ENCODE measurements at places on chromosomes 2 and 18.
A peak's percentile ranks its signal among the peaks of the same experiment; 100 is the strongest.

DNA sequence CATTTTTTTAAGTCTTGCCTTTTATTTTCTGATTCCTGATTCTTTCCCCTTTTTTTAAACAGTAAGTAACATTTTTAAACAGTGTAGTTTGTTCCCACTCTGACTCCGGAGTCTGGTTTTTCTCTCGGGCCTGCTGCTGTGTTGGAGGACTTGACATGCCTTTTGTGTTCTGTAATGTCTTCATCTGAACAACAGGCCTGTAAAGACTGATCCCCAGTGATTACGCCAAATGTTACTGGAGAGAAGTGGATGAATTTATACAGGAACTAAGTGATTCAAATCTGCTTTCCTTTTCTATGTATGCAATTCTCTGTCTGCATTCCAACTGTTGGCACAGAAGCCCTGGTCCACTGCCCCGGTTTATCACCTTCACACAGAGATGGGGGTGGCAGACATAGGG lies 54.3 kb upstream of the RMDN2 start:
- no peak for DNase-seq

- DNase-seq, result no peak
Observed at GRCh38 chr2:190664240-190664639, 15.4 kb downstream of the NAB1 start.

- no peak for DNase-seq
Observed at GRCh38 chr2:12070581-12070980, 324.1 kb downstream of the LPIN1 start.

- DNase-seq, result no peak
Observed at GRCh38 chr2:11738589-11739436, 7.6 kb upstream of the LPIN1 start.

GRCh38 chr18:68034296-68034695 lies 517.8 kb upstream of the DSEL start:
- DNase-seq, result no peak

DNA sequence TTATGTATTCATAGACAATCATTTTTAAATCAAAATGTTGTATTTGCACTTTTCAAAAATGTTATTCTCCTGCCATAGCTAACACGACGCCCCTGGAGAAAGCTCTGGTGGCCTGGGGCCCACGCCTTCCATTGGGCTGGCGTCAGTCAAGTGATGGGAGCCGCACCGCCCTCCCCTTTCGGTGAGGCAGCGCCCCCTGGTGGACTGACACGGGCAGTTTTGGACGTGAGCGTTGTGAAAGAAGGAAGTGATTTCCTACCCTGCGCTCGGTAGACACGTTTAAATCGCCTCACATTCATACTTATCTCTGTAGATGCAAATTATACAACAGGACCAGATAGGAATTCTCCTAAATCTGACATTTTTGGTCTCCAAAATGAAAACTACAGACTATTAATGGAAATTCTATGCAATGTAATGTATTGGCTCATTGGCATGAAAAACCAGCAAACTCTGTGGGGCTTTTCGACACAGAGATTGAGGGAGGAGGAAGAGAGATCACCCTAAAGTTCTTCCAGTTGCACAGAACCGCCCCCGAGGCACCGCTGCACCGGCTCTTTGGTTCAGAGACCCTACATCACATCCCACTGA lies 326.2 kb upstream of the SOX11 start:
- peak; percentile 82 for DNase-seq

DNA sequence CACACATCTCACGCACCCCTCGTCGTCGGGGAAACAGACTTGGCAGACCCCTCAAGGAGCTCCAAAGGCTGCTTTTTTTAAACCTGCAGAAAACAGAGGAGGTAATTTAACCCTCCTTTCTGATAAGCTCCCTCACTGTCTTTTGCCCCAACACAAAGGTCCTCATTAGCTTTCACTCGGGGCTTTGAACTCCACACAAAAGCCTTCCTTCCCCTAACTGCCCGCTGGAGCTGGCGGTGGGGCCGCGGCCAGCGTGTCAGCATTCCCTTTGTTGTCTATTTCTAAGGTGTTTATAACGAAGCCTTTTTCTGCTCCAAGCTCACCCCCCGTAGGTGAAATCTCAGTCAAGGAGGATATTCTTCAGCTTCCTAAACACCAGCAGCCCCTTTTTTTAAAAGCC lies 43.5 kb upstream of the ID2 start:
- DNase-seq, result no peak

GRCh38 chr2:178905261-178905660 lies 98.0 kb upstream of the TTN start:
- DNase-seq, result no peak

GRCh38 chr18:22822024-22822423 lies 111.1 kb upstream of the RBBP8 start:
- no peak for DNase-seq

DNA sequence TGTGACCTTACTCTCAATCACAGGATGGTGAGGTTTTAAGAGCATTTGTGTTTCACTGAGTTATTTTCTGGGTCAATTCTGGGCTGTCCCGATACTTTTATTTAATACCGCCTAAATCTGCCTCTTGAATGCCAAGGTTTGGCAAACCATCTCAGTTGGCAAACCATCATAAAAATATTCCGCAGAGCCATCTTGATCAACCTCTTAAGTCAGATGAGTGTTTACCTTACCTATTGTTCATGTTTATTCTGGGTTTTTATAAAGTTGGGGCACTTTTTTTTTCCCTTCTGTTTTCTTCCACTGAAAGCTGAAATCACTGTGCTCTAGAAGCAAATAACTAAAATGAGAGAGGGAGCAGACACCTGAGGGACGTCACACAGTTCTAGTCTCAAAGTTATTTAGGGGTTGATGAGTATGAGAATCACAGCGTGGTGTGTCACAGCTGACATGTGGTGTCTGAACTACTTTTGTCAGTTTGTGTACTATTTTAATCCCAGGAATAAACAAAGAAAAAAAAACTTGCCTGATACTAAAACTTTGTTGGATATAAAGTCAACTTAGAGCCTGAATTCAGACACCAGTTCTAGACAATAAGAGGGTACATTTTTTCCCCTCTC lies 48.6 kb downstream of the ETAA1 start:
- DNase-seq, result no peak

- DNase-seq, result no peak
Observed at GRCh38 chr2:224126003-224126402, 86.9 kb upstream of the SERPINE2 start.

DNA sequence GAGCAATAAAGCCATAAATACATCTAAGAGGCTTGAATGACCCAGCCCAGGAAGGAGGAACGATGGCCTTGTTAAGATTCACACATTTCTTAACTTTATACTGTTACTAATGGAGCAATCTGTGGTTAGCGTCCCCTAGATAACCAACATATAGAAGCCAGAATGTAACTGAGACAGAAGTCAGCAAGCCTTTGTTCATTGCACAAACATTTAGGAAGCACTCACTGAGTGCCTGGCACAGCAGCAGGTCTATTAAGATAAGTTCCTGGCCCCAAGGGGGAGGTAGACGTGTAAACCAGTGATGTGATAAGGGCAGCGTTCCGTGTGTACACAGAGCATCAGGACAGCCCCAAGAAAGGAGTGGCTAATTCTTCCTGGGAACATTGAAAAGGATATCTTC lies 63.6 kb upstream of the ATL2 start:
- DNase-seq, result no peak

GRCh38 chr2:112021781-112022231 lies 33.3 kb upstream of the TMEM87B start:
- no peak for DNase-seq

- no peak for DNase-seq
Observed at GRCh38 chr2:38560092-38560491, 42.6 kb downstream of the HNRNPLL start.

- DNase-seq, result no peak
Observed at GRCh38 chr2:238561230-238561629, 134.5 kb downstream of the ASB1 start.

- DNase-seq, result no peak
Observed at GRCh38 chr18:79470547-79470946, 74.8 kb downstream of the NFATC1 start.

GRCh38 chr18:44935455-44935854 lies 254.8 kb downstream of the SETBP1 start:
- DNase-seq, result no peak

- DNase-seq, result no peak
Observed at GRCh38 chr2:27747827-27748352, 23.6 kb upstream of the MRPL33 start.

- DNase-seq, result no peak
Observed at GRCh38 chr2:46521215-46521683, 41.9 kb downstream of the TMEM247 start.

DNA sequence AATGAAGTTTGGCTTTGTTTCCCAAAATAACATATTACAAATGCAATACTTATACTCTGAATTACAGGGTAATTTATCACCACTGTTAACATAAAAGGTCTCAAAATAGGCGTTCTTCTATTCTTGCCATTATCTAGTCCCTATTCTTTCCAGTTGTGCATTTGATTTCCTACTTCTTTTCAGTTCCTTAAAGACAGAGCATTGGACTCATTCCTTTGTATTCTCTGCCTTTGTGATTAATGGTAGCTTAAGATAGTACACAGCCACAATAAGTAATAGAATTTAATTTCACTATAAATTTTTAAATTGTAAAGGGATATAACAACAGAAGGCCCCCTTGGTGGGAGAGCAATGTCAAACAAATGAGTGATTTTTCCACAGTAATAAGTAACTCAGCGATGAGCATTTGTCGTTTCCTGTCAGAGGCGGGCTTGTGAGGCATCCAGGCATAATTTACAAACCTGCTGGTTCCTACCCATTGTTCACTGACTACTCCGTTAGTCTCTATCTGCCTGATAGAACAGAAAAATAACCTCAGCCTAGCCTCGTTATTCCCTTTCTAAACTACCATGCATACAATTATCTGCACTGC lies 456.6 kb upstream of the REG3G start:
- no peak for DNase-seq

DNA sequence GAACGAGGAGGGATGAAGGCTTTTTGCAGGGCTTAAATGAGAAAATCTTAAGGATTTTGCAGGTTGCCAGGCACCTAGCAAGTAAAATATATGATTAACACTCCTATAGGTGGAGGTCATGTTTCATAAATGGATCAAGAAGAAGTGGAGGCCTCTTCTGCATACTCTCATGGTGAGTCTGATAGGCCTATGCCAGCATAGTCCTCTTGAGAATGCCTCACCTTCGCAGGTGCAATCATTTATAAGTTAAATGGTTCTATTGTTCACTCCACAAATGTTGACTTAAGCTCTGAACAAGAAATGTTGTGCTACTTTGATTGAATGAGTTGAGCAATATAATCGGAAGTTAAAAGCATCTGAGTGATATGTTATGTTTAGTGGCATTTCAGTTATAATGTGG lies 12.1 kb downstream of the LRRTM1 start:
- DNase-seq, result peak; percentile 29

DNA sequence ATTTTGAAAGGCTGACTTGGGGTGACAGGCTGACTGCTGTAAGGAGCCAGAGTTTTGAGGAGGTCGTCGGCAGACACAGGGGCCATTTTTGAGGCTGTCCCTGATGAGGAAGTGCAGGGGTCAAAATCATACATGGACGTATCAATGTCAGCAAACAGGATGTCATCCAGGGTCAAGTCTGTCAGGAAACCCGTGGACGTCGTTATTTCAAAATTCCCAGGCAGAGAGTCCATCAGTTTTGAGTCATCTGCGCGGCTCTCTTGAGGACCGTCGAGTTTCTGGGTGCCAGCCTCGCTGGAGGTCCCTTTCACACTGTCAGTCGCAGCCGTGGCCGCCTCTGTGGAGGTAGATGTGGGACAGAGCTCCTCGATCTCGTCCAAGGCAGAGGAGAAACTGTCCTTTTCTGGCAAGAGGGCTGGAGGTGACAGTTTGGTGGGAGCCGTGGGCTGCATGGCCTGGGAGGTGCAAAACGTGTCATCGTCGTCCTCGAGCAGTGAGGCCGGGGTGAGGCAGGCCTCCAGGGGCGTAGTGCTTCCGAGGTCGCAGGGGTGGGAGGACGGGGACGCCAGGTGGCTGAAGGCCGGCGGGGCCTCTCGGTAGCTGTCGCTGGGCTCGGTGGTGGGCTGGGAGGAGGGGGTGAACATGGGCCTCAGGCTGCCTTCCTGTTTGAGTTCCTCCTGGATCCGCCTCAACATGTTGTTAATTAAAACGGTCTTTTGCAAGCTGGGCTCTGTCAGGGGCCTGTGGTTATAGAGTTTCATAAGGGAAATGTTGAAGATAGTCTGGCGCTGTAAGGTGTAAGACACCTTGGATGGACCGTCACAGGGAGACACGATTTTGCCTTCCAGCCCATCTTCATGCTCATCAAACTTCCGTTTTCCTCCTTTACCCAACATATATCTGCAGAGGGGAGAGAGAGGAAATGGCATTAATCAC lies 17.5 kb downstream of the SERTAD2 start:
- no peak for DNase-seq

DNA sequence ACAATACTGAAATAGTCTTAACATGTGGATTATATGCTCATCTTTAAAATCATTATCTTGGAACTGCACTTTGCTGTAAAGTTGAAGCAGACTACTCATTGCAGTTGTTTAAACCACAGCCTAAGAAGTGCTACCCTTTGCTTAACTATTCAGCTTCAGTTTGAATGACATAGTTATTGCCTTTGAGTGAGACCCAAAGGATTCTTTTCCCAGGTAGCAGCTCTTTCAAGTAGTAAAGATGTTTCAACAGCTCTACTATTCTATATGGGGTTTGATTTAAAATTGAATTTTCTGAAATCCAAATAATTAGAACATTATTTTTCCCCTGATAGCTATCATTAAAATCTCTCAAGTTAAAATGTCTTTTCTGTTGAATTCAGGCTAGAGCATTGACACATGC lies 1.1 kb downstream of the SCG2 start:
- DNase-seq, result no peak

- DNase-seq, result no peak
Observed at GRCh38 chr18:48031641-48032040, 101.2 kb upstream of the SMAD2 start.

DNA sequence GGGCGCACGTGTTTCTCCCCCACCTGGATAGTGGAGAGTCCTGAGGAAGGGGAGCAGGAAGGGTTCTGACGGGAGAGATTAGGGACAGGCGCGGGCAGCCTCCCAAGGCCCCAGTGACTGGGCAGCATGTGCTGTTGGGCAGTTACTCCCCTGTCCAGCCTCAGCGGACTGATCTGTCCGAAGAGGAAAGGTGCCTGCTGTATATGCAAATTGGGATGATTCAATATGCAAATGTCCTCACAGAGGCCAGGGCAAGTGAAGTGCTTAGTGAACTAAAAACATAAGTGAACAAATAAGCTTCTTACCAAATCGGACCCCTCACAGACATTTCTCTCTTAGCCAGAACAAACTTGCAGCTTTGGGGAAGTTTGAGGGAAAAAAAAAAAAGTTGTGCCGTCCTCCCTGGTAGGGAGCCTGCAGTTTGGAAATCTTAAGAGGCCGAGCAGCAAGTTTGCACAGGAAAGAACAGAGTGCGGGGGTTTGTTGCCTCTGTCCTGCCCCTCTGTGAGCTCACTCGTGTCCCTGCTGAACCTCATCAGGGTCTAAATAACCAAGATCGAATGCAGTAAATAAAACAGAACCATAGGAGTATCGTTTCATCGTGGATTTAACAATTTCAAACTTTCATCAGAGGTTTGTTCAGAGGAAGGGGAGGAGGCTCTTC lies 141.4 kb downstream of the KCTD1 start:
- no peak for DNase-seq

DNA sequence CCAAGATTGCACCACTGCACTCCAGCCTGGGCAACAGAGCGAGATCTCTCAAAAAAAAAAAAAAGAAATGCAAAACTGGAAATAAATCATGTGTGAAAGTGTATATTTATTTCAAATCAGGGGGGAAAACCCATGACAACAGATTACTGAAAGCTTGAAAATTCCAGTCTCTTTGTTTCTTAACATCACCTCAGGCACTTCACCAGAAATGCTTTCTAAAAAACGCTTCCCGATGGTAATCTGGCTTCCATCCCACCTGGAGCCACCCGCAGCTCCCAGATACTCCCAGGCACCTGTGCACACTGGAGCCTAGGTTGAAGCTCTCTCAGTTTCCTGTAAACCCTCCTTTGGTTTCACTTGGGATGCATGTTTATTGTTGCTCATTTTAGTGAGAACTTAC lies 7.2 kb upstream of the ITGB6 start:
- no peak for DNase-seq
